ENCODE measurements at places on chromosomes 7 and 10.
A peak's percentile ranks its signal among the peaks of the same experiment; 100 is the strongest.

DNA sequence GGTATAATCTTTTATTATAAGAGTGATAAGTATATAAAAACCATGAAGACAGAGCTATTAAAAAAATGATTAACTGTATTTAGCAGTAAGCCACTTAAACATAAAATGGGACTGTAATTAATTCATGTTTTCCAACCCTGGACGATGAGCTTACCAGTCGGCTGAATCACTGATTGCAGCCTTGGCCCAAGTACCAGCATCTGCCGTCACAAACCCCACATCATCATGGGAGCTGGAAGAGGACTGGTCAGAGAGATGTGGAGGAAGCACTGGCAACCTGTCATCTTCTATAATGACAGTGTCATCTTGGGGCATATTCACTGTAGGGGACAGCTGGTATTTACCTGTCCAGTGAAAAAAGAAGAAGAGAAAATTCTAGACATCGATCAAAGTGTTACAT lies 473.6 kb downstream of the PARD3 start:
- DNase-seq = peak; percentile 51

DNA sequence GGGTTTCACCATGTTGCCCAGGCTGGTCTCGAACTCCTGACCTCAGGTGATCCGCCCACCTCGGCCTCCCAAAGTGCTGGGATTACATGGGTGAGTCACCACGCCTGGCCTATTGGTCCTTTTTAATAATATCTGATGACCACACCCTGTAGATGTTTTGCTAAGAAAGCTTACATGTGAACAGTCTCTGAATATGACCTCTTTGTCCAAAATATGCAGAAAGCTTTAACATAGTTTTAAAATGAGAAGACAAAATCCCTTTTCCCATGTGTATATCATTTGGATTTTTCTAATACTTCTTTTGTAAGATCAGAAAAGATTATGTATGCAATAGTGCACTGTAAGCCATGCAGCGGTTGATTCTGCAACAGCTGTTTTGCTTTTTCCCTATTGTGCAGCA lies 38.5 kb downstream of the MCU start:
- no peak for DNase-seq

GRCh38 chr7:101614939-101615302 lies 14.2 kb downstream of the MYL10 start:
- peak; percentile 88 for DNase-seq

- no peak for DNase-seq
Observed at GRCh38 chr7:96169439-96169838, 152.5 kb downstream of the SLC25A13 start.

GRCh38 chr7:90726120-90726519 lies 130.0 kb downstream of the CDK14 start:
- DNase-seq = no peak

DNA sequence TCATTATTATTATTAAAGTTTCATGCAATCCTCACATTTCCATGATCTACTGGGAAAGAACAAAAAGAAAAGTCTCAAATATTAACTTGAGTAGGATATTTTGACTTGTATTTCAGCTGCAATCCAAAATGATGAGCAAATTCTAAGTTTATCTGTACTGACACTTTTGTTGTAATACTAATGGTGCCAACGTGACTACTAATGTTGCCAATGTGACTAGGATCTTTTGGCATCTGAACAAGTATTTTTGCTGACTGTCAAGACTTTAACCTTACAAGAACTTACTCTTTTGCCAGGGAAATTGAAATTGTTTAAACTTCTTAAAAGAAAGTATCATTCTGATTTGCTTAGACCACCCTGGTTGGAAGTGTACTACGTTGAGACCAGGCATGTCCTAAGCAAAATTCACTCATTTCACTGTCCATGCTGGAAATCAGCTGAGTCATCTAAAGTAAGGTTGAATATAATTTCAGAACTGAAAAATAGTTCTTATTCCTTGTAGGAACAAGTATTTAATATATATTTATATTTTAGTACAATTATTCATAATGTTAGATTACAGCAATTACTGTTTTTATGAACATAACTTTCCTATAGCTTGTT lies 78.5 kb upstream of the LYZL1 start:
- DNase-seq = no peak

DNA sequence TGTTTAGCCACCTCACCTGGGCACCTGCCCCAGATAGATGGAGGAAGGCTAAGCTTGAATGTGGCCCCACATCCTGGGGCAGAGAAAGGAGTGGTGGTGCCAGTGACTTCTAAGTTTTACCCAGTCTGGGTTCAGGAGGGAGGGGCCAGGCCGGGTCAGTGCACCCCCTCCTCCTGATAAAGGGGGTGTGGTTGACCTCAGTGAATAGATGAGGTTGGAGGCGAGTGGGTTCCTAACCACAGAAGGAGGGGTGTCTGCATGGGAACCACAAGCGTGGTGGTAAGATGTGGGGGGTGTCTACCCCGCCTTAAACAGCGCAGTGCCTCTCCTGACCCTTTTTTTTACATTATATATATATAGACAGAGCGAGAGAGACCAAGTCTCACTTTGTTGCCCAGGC lies 105.3 kb upstream of the KCTD7 start:
- no peak for DNase-seq

GRCh38 chr7:16963044-16963443 lies 81.3 kb upstream of the AGR3 start:
- no peak for DNase-seq

DNA sequence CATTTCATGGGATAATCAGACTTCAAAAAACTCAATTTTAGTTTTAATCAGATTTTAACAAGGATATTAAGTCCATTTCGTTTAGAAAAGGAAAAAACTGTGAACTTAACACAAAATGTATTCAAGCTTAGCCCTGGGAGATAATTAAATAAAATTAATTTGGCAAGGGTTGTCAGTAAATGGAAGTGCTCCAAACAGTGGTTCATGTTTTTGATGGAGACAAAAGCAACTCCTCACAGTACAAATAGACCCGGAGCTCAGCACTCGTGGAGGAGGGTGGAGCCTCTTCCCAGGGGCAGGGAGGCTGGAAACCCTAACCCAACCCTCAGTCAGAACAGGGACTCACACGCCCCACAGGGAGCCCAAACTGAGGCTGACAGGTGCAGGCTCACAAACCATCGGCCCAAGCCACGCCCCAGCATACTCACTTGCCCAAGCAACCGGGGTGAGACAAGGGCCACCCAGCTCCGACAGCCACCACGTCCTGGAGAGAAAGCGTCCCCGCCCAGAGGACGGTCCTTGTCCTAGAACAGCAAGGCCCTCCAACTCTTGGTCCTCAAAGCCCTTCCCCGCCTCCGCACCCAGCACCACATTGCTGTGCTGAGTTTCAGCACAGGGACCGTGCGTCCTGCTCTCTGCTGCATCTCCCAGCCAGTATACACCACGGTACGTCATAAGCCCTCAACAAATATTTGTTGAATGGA lies 39.8 kb downstream of the MAD1L1 start:
- no peak for DNase-seq

DNA sequence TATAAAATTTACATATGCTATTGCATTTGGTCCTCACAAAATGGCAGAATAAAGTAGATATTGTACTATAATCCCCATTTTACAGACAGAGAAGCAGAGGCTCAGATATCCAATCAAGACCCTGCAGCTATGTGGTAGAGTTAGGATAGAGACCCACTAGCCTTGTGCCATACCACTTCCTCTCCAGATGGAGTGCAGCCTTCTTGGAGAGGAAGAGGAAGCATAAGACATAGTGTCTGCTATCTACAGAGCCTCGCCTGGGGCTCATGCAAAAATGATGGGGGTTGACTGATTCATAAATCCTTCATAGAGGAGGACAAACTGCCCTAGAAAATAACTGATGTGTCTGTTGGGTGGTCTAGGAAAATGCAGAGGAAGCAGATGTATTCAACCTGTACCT lies 447.3 kb downstream of the KCNMA1 start:
- no peak for DNase-seq

DNA sequence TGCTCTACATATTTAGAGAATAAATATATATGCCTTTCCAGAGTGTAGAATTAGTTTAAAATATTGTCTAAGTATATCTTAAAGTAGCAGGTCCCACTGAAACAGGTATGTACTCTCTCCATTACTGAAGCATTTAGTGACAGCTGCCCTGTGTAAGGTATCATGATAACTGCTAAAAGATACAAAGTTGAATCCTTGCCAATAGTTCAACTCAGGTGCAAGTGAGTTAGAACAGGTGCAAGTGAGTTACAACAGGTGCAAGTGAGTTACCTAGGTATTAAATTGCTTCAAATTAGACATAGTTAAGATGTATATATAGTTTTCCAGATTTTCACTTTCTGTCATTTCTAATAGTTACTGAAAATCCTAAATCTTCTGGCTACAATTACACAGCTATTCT lies 119.1 kb downstream of the CNOT4 start:
- DNase-seq = no peak

DNA sequence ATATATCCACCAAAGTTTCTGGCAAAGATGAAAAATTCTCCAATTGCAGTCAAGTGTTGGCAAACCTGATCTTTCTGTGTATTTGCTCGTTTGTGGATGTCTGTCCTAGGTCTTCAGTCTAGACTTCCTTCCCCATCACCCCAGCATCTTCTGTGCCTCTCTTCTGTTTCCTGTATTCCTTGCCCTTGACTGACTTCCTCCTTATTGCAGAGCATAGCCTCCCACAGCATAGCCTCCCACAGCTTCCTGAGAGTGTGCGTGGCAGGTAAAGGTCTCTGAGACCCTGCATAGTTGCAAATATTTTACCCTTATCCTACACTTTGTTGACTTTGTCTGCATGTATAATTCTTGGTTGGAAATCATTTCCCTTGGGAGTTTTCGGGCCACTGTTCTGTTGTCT lies 18.4 kb downstream of the SLC18A2 start:
- no peak for DNase-seq

- DNase-seq = no peak
Observed at GRCh38 chr7:150398965-150399320, 19.8 kb downstream of the ZNF775 start.

GRCh38 chr7:82204694-82205093 lies 238.9 kb downstream of the CACNA2D1 start:
- no peak for DNase-seq

- DNase-seq = no peak
Observed at GRCh38 chr7:140153666-140154161, 23.1 kb downstream of the KDM7A start.

- DNase-seq = peak; percentile 72
Observed at GRCh38 chr10:373526-374309, 238.5 kb downstream of the ZMYND11 start.

DNA sequence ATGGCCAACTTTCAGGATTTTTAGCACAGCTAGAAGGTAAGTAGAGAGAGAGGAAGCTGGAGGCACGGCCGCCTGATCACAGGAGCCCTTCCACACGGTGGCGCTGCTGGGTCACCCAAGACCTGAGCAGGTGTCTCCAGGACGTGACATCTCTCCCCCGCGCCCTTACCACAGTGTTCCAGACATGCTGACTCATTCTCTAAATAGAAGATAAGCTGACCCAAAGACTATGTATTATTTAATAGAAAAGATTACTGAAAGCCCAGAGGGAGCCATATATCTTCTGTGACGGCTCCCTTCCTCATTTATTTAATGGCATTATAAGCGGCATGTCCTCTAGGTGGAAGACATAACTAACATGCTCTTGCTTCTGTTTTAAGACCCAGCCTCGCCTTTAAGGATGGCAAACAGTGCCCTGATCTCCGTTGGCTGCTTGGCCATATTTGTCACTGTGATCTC lies 26.0 kb upstream of the MALSU1 start:
- peak; percentile 93 for DNase-seq

DNA sequence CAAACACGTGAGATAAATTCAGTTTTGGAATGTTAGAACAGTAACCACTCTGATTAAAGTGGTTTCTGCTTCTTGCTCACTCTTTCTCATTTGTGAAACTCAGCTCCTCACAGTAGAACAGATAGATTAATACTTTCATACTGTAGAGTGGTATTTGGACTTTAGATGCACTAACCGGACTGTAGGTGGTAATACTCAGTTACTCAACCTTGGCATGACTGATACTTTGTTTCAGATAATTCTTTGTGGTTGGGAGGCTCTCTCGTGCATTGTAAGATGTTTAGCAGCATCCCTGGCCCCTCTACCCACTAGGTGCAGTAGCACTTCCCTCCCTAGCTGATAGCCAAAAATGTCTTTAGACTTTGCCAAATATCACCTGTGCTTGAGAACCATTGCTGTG lies 37.6 kb downstream of the MCU start:
- no peak for DNase-seq

DNA sequence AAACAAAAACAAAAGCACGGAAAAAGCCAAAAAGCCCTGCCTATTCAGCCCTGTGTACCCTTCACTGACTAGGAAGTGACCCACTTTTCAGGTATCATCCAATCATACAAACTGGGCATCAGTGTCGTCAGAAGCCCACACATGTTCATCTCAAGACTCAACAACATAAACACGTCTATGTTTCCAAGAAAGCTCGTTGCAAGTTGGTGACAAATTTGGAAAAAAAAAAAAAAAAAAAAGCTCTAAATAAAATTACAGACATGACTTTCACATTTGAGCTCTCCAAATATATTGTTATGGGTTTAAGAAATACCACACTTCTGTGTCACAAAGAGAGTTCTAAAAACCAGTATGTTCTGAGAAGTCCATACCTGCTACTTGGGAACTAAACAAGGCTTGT lies 204.7 kb upstream of the KLF14 start:
- DNase-seq = no peak

GRCh38 chr10:122265896-122266295 lies 5.2 kb upstream of the BTBD16 start:
- no peak for DNase-seq

DNA sequence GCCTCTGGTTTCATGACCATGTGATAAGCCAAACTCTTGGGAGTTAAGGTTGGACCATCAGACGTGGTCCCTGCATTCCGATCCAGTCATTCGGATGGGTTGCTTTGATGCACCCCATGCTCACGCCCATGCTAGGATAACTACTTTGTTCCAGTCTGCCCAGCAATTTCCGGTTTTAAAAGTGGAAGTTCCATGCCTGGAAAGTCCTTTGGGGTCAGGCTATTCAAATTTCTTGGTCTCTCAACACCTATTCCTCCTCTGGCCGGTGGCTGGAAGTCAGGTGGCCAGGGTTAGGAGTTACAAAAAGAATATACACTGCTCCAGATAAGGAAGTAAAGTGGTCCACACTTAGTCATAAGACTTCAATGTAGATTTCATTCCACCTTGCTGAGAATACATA lies 37.7 kb upstream of the HABP2 start:
- no peak for DNase-seq

DNA sequence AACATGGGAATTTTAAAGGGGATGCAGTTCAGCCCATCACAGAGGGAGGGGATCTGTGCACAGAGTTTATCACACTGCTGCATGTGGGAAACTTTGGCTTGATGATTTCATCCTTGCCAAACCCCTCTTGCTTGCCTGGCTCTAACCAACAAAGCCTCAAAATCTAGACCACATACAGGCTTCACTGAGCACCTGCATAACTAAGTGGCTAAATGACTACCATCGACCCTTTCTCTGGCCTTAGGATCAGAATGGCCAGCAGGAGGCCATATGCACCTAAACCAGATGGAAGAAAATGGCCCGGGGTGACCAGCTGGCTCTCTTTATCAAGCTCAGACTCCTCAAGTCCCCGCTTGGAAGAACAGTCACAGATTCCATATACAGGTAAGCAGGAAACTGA lies 15.6 kb upstream of the ZNF25 start:
- no peak for DNase-seq

DNA sequence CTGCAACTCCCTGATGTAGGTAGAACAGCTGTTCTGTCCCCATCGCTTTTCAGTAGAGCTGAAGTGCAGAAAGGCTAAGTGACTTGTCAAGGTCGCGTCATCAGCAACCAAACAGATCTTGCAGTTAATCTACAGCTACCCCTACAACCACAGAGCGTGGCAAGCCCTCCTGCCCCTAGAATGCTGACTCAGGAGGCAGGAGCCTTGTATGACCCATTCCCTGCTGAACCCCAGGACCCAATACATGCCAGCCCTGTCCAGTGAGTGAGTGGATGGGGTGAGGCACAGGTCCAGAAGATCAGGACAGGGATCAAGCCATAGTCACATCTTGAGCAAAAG lies 26.6 kb upstream of the GJD4 start:
- no peak for DNase-seq

Measured in aorta (tissue), 5 donors.